Omental fat pad (tissue), 4 donors: ENCODE measurements at places on chromosomes 16 and 17. TPM values are rescaled to one million over a fixed set of nuclear protein-coding genes. Genes with fewer than 3 reads are reported as not detected.

CXCL16 gene
- 92.1 TPM for total RNA-seq

SCNN1B gene
- total RNA-seq = 4.9 TPM

RAMP2 gene
- 82.6 TPM for total RNA-seq

CDC42EP4 gene
- total RNA-seq = 137 TPM

FLYWCH2 gene
- total RNA-seq = 22.1 TPM

DNA sequence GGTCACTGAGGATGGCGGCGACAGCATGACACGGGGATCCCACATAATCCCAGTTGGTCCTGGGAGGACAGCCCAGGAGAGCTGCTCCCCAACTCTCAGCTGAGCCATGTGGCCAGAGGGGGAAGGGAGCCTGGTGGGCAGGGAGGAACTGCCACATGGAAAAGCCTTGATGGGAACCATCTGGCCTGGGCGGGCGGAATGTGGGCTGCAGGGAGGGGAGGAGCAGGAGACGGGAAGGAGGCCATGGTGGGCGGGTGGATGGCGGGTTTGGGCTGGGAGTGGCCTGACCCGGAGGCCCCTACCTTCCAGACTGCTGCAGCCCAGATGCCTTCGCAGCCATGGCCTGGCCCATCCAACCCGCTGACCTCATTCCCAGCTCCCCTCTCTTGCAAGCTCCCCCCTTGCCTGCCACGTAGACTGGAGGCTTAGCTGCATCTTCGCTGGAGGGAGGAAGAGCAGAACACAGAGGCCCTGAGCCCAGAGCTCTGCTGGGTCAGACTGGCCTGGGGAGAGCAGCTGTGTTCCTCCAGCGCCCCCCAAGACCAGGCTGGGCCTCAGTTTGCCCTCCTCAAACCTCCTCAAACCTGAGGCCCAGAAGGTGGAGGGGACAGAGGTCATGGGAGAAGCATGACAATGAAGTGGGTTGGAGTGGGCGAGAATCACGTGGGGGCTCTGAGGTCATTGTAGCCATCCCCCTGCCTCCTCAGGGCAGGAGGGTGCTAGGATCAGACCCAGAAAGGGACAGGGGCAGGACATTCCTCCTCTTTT, 8.2 kb upstream of the COL1A1 start:
- no peak for DNase-seq

- DNase-seq = no peak
Measured at GRCh38 chr16:89949121-89949742, 677 bp downstream of the DEF8 start.

DNA sequence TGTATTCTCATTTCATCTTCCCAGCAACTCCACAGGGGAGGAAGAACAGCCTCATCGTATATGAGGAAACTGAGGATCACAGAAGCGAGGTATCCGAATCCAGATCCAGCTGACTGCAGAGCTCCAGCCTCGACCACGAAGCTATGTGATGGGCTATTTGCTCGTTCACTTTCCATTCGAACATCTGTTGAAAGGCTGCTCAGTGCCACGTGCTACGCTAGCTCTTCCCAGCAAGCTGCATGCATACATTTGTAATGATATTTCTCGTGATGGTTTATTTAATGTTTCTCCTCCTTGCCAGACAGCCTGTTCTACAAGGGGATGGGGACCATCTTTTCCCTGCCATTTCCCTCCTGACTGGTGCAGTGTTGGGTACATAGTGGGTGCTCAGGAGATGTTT, 48.4 kb upstream of the RCVRN start:
- no peak for DNase-seq

- no peak for DNase-seq
Measured at GRCh38 chr17:82438401-82439193, 12.0 kb downstream of the CYBC1 start.

- DNase-seq = no peak
Measured at GRCh38 chr17:33667671-33668070, 374.6 kb upstream of the ASIC2 start.

DNA sequence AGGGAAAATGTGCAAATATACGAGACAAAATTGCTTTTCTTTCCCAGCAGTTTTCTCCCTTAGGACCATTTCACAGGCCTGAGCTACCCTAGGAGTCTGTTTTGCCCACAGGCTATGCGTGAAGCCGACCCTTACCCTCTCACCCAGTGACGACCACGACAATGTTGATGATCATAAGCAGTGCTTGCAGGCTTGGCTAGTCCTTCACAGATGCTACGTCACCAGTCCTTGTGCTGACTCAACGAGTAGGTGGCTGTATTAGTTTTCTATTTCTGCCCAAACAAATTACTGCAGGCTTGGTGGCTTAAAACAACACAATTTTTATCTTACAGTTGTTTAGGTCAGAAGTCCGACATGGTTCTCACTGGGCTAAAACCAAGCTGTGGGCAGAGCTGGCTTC, 574.6 kb upstream of the HSBP1 start:
- DNase-seq = no peak

GRCh38 chr16:8519179-8519578, 71.1 kb downstream of the TMEM114 start:
- no peak for DNase-seq

- DNase-seq = no peak
Measured at GRCh38 chr17:63181856-63182255, 215.8 kb downstream of the TANC2 start.

DNA sequence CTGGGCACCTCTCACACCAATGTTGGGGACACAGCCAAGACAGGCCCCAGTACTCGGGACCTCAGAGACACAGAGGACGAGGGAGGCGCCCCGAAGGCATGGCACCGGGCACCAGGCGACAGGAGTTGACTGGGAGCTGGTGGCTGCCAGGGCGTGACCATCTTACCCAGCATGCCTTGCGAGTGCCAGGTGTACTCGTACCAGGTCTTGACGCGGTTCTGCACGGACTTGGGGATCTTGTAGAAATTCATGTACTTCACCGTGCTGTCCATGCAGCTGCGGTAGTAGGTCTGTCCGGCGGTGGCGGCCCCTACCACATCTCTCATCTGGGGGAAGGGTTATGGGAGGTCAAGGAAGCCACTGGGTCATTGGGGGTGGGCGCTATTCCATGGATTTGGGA, 67.3 kb downstream of the CNGB1 start:
- DNase-seq = no peak

GRCh38 chr16:55043499-55043898, 112.8 kb downstream of the IRX5 start:
- no peak for DNase-seq

DNA sequence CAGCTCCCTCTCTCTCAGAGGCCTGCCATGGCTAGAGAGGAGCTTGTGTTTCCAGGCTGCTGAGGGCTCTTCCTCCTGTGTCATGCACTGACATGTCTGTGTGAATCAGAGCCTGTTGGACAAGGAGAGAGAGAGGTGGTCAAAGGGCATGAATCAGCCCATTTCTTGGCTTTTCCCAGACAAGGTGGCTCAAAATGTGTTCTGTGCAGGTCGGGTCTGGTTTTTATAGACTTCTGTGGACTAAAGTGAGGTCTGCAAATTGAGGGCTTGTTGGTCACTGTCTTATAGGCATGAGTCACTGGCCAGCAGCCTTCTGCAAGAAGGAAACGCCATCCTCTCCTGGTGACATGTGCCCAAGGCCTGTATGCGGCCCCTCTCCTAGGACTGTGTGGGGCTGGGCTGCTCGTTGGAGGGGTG, 97.9 kb downstream of the FOXL1 start:
- no peak for DNase-seq

- no peak for DNase-seq
Measured at GRCh38 chr16:51429041-51429440, 278.0 kb upstream of the SALL1 start.
